Osteocyte (in vitro differentiated cells): ENCODE measurements at places on chromosomes 6 and 20.

DNA sequence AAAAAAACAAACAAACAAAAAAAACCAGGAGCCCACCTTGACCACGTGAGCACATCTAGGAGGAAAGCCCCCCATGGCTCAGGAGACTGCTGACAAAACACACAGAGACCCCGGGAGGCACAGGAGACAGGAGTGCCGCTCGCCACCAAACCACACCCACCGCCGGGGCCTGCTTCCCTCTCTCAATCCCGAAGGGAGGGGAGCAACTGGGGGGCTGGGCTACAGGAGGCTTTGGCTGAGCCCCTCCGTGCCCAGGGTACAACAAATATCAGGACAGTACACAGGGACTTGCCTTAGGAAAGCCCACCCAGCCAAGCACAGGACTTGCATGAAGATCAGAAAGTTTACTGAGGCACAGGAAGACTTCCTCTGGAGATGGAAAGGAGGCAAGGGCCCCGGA is 102.5 kb downstream of the TAF4 start:
- DNase-seq = peak; percentile 83

GRCh38 chr20:50513169-50514034 is 3.2 kb downstream of the PTPN1 start:
- no peak for DNase-seq

DNA sequence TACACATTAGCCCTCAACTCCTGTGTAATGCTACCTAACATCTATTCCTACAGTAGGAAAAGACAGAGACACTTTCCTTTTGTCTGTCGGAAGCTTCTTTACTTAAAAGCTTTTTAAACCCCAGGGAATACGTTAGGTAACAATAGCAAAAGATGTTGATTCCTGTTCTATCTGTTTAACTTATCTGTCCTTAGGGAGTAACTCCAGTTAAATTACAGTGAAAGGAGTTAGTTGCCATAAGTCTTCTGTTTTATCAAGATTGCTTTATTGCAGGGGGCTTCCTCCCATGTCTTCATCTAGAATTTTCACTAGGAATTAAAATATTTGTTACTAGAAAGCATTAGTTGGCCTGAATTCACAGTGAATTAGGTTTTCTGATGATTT is 26.2 kb downstream of the TOP1 start:
- no peak for DNase-seq

GRCh38 chr20:33370291-33370690 is 31.0 kb downstream of the CDK5RAP1 start:
- no peak for DNase-seq

DNA sequence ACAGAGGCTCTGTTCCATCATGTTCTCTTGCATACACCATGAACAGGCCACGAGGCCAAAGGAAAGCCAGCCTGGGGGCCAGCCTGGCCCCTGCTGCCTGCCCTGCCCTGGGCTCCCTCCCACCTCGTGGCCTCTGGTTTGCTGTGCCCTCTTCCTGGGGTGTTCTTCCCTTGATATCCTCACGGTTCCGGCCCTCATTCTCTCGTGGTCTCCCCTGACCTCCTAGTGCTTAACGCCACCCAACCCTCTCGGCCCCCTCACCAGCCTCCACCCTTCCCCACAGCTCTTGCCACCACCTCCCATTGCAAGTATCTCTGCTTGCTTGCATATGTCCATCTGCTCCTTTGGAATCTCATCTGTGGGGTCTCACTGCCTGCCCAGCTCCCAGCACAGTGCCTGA is 73.0 kb downstream of the GNAS-AS1 start:
- no peak for DNase-seq

DNA sequence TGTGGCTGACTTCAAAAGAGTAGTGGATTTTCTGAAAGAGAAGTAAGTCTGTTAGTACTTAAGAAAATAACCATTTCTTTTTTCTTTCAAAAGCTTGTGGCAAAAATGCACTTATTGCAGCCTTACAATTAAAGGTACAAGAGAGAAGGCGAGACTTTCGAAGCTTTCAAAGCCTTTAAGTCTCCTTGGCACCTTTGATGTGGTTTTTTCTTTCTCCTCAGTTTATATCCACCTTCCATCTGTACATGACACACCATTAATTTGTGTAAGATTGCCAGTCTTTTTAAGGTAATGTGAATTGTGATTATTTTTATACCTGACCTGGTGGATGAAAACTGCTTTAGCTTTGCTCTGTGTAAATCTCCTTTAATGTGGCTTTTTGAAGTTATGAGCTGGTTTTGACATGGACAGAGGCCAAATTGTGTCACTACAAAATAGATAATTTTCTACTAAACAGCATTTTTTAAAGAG is 466.1 kb downstream of the CDKAL1 start:
- DNase-seq = no peak

DNA sequence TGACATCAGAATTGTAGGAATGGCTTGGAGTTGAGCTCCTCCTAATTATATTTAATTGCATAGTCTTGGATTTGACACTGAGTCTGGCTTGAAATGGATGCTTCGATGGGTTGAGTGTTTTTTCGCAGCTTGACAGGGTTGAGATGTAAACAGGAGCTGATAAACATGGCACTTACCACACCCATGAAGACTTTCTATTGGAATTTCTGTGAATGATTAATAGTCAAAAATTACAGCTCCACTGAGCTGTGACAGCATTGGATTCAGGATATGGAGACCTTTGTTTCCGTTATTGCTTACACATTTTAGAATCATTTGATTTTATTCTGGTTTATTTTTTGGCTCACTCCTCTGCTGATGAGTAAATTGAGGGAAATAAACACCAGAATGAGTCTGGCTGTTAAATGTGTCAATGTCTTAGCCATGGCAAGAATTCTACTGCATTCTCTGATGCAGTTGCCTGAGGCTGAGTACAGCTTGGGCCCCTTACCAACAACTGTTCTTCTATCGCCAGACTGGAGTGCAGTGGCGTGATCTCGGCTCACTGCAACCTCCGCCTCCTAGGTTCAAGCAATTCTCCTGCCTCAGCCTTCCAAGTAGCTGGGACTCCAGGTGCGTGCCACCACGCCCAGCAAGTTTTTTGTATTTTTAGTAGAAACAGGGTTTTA is 128.1 kb upstream of the DOK5 start:
- no peak for DNase-seq

DNA sequence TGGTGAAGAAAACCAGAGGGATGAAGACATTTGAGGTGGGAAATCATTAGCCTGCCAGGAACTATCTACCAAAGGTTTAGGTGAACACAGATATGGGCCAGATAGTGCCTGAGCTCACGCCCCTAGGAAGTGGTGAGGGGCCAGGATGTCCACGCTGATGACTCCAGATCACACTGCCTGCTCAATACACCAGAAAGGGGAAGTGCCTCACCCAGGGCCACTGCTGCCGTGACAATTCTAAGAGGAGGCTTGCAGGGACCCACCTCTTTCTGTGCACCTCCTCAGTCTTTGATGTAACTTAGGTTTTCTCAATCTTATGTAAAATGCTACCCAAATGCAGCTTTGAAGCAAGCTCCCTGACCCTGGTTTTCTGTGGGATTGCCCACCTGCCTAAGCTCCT is 5.4 kb upstream of the RAB44 start:
- DNase-seq = no peak

DNA sequence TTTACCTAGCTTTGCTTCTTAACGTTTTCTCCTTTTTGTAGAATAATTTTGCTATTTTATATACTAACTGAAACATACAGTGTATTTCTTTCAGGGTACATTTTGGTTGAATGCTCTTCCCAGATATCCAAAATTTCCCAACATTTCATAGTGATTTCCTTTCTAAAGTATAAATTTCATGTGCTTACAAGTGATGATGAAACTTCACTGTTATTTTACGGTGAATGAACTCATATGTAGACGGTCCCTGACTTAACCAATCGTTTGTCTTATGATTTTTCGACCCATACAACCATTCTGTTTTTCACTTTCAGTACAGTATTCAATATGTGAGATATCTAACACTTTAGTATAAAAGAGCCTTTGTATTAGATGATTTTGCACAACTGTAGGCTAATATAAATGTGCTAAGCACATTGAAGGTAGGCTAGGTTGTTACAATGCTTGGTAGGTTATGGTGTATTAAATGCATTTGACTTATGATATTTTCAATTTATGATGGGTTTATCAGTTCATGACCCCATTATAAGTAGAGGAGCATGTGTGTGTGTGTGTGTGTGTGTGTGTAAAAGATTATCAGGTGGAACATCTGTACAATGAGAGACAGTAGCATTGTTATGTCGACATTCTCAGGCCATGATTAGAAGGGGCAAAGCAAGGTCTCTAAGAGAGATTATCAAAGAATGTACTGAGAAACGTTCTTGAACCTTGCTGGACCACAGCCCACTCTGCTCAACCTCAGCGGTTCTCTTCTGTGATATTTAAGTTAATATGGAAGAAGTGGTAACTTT is 20.9 kb downstream of the HIVEP1 start:
- DNase-seq = no peak

GRCh38 chr6:4817551-4817950 is 41.3 kb downstream of the CDYL start:
- DNase-seq = no peak

DNA sequence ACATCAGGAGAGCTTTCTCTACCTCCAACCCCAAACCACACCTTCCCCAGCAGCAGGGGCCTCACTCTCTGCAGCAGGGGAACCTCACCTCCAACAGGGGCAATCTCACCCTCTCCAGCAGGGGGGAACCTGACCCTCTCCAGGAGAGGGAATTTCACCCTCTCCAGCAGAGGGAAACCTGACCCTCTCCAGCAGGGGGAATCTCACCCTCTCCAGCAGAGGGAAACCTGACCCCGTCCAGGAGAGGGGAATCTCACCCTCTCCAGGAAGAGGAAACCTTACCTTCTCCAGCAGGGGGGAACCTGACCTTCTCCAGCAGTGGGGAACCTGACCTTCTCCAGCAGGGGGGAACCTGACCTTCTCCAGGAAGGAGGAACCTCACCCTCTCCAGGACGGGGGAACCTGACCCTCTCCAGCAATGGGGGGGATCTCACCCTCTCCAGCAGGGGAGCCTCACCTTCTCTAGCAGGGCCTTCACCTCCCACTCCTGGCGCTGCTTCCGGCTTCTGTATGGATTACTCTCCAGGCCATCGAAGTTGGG is 3.1 kb downstream of the B3GALT4 start:
- DNase-seq = no peak

- DNase-seq = no peak
Measured at GRCh38 chr20:63702036-63702665, 5.6 kb downstream of the ARFRP1 start.

- DNase-seq = no peak
Measured at GRCh38 chr6:45420083-45420908, 42.6 kb upstream of the SUPT3H start.

- DNase-seq = no peak
Measured at GRCh38 chr20:52346797-52347196, 155.2 kb upstream of the ZFP64 start.

DNA sequence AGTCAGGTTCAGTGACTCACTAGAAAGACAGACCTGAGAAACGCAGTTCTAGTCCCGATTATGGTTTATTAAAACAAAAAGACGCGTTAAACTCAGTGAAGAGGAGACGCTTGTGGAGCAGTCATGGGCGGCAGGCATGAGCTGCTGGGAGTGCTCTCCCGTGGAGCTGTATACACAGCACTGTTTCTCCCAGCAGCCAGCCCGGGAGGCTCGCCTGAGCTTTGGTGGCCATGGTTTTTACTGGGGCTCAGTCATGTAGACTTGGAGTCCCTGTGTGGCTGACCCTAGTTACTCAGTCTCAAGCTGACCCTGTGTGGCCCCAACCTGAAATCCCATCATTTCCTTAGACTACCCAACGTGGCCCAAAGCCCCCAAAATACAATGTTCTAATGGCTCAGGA is 41.2 kb upstream of the BHLHE23 start:
- no peak for DNase-seq

DNA sequence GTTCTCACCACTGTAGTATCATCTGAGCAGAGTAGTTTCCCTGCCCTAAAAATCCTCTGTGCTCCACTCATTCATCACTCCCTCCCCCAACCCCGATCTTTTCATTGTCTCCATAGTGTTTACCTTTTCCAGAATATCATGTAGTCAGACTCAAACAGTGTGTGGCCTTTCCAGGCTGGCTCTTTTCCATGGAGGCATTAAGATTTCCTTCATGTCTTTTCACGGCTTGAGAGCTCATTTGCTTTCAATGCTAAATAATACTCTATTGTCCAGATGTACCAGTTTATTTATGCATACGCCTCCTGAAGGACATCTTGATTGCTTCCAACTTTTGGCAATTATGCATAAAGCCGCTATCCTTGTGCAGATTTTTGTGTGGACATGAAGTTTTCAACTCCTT is 235.8 kb downstream of the PHACTR1 start:
- DNase-seq = no peak

GRCh38 chr6:155183095-155183494 is 80.7 kb upstream of the CLDN20 start:
- no peak for DNase-seq

- DNase-seq = no peak
Measured at GRCh38 chr6:39114388-39114703, 640 bp downstream of the SAYSD1 start.

DNA sequence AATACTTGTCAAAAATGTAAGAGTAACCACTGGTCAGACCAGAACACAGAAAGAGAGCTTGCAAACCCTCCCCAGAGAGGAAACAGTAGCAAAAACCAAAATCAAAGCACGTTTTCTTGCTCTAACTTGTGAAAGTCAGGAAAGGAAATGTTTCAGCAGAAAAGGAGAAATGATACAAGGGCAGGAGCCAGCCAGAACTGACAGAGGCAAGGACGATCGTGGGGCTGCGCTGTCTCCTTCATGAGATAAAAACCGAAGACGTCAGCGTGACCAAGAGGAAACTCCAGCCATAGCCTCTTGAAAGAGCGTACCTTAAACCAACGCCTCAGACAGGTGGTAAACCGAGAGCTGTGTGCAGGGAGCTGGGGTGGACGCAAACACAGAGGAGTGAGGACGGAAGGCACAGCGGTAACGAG is 27.5 kb downstream of the LAMA5 start:
- DNase-seq = no peak

GRCh38 chr20:44080646-44081267 is 106.2 kb downstream of the JPH2 start:
- DNase-seq = no peak

DNA sequence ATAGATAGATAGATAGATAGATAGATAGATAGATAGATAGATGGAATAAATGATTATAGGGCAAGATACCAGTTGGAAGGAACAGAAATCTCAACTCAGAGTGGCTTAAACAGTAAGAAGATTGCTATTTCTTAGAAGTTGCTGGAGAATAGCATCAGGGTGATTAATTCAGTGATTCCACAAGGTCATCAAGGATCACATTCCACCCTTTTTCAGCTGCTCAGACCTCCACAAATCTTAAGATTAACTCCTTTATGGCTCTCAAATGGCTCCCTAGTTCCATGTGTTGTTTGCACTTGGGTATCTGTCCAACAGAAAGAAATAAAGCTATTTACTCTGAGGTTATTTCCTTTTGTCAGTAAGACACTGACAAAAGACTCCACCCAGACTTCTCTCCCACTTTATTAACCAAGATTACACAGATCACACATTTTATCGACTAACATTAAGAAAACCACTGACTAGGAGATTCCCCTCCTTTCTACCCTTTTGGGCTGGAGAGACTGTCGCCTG is 68.3 kb upstream of the KIF16B start:
- no peak for DNase-seq

DNA sequence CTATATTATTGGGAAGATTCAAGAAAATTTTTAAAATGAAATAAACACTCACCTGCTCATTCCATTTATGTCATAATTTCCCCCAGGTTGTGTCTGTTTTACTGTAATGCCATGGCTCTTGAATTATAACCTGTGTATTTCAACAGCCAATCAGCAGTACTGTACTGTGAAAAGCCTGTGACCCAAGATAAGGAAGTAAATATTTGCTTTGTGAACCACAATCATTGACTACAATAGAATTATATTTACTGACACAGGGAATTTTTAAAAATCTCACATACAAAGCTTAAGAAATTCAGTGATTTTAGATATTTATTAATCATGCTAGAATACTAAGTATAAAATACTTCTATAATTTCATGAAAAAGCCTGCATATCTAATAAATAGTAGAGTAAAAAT is 6.0 kb downstream of the RGS17 start:
- DNase-seq = no peak
